ENCODE measurements at places on chromosomes 11 and 22. TPM values are rescaled to one million over a fixed set of nuclear protein-coding genes. Genes with fewer than 3 reads are reported as not detected.

DNA sequence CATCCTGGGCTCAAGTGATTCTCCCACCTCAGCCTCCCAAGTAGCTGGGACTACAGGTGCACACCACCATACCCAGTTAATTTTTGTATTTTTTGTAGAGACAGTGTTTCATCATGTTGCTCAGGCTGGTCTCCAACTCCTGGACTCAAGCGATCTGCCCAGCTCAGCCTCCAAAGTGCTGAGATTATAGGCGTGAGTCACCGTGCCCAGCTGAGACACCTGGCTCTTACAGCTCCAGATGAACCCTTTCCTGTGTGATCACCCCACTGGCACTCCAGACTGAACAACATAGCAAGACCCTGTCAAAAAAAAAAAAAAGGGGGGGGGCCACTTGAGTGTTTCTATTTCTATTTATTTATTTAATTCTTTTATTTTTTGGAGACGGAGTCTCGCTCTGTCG, 1.0 kb upstream of the ADSL start:
- DNase-seq = no peak

GRCh38 chr11:14345668-14346067, 13.3 kb downstream of the RRAS2 start:
- no peak for DNase-seq

DNA sequence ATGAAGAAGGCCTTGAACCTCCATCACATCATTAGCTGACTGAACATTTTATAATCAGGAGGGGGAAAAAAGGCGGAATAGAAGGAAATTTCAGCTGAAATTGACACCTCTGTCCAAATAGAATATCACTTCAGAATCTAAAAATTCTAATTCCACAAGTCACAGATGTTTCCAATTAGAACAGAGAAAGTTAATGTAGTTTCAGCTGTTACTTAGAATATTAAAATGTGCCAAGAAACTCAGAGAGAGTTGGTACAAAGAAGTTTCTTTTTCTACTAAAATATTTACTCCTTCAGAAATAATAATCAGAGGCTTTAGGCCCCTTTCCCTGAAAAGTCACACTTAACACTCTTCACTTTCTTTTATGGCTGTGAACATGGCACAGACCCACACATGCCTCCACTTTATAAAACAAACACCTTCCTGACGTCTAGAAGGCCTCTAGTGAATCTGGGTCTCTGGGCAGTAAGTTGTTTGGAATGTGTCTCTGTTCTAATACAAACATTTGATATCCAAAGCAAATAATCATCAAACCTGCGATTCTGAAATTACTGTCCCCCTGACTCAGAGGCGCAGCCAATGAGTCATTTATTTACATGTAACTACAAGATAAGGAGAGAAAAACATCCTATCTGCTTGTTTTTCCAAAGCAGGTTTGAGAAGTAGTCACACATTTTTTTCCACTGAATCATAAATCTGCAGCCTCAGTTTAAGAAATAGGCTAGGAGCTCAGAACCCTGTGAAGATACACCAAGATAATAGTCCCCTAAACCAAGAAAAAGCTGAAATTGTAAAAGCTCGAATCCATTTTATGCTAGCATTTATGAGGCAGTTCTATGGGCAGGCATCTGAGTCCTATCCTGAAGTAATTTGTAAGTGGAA, 148.4 kb downstream of the ME3 start:
- no peak for DNase-seq

DNA sequence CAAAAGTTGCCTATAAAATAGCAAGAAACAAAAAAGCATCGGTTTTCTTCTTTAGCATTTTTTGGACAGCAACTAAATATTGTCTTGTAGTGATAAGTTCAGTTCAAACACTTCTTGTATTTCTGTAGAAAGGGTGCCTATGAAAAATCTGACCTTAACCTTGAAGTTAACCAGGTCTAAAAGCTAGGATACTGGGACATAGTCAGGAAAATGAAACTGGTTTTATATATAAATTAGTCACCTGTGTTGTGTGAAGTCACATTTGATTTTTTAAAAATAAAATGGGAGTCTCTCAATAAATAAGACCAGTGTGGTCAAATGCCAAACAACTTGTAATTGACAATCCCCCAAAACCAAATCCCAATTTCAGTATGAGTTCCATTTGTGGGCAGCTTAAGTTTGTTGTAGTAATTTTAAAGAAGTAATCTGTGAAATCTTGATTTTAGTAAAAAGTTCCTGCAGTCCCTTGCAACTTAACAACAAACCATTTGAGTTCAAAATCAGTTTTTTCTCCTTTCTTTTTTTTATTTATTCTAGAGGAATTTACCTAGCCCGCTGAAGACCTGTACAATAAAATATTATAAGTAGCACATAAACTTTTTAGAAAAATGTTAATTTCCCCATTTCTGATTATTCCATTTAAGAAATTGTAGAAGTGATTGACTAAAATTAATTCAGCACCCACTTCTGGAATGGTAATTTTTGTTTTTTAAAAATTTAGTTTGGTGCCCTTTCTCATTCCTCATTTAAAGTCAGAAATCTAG, 84.5 kb upstream of the PPARA start:
- DNase-seq = no peak

DNA sequence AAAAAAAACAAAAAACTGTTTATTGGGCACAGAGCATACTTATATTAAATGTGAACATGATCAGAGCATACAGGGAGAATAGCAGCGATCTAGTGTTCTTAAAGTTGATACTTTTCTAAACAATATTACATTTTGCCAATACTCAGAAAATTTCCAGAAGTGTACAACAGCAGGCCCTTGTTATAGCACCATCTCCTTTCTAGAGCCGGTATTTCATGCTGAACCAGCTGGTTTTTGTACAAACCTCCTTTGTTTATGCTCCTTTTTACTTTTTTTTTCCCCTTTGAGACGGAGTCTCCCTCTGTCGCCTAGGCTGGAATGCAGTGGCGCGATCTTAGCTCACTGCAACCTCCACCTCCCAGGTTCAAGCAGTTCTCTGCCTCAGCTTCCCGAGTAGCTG, 90.7 kb downstream of the PPP6R3 start:
- DNase-seq = no peak

GRCh38 chr11:44877571-44878497, 72.8 kb downstream of the TP53I11 start:
- DNase-seq = no peak

DNA sequence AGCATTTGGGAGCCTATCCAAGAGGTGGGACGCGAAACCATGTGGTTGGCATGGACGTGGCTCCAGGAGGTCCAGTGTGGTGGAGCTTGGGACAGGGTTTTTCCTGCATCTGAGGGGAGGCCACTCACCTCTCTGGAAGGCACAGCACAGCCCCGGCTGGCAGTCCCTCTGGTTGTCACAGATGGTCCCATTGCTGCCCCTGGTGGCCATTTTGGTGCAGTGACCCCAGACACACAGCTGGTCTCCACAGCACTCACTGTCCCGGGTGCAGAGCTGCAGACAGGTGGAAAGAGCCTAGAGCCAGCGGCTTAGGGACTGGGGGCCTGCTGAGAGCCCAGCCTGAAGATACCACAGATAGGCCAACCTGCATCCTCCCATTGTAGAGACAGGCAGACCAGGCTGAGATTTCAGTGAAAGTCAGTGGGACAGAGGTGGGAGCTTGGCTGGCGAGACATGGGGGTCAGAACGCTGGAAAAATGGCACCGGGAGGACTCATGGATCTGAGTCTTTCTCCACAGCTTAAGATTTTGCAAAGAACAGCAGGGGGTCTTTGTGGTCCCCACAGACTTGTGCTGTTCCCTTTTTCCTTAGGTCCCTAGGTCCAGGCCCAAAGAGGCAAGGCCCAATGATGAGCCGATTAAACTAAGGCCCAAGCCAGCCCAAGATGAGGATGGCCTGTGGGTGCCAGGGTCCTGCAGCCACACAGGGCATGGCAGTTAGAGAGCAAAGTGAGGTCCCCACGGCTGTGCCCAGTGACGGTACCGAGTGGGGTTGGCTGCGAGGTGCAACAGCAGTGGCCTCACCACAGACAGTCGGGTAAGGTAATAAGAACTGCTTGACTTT, 41.4 kb downstream of the DKK3 start:
- peak; percentile 33 for DNase-seq

DNA sequence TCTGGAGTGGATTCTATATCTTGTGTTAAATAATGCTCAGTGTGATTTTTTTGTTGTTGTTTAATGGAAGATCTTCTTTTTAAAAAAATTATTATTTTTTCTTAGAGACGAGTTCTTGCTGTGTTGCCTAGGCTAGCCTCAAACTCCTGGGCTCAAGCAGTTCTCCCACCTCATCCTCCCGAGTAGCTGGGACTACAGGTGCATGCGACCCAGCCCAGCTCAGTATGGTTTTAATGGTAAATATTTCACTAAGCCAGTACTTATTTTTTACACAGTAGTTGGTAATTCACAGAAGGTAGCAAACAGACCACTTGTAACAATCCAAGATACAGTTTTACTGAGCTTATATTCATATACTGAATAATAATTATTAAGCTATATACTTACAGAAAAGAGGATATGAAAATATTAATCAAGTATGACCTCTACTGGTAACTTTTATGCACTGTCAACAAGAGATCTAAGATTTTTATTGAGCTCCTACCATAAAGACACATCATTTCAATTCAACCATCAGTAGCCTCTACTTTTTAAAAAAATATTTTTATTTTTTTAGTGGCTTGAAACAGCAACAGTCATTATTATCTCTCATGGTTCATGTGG, 6.1 kb upstream of the CD59 start:
- DNase-seq = no peak

- no peak for DNase-seq
Measured at GRCh38 chr22:30523646-30524489, 18.4 kb upstream of the SEC14L4 start.

- no peak for DNase-seq
Measured at GRCh38 chr22:25035715-25036114, 83.2 kb downstream of the KIAA1671 start.

- DNase-seq = no peak
Measured at GRCh38 chr22:26283330-26283729, 114.1 kb downstream of the SEZ6L start.

GRCh38 chr22:44275631-44275995, 37.1 kb downstream of the SHISAL1 start:
- DNase-seq = no peak

DNA sequence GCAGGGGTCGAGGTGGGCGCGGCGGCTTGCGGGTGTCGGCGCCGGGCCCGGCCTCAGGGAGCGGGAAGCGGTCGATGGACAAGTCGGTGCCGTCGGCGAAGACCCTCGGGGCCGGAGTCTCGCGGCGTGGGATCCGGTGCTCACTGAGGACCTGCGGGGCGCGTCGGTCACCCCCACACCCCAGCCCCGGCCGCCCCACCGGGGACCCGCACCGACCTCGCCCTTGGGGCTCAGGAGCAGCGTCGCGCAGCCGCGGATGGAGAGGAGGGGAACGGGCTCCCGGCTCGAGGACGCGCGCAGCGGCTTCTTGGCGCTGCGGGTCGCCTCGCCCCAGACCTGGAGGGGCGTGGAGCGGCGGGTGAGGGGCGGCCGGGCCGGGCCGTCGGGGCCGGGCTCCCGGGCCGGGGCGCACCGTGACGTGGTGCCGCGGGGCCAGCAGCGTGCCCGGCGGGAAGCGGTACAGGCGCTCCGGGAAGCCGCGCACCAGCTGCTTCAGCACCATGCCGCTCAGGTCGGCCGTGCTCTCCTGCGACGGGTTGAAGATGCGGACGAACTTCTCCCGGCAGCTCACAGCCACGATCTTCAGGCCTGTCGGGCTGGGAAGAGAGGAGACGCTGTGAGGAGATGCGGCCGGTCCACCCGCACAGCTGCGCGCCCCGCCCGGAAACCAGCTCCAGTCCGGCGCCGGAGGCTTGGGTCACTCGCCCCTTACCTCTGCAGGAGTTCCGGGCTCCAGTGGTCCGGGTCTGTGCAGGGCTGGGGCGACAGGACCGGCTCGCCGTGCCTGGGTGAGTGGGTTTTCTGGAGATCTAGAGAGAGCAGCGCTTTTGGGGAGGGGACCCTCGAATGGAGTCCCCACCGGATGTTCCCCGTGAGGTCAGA, 4.5 kb downstream of the LMNTD2 start:
- no peak for DNase-seq

DNA sequence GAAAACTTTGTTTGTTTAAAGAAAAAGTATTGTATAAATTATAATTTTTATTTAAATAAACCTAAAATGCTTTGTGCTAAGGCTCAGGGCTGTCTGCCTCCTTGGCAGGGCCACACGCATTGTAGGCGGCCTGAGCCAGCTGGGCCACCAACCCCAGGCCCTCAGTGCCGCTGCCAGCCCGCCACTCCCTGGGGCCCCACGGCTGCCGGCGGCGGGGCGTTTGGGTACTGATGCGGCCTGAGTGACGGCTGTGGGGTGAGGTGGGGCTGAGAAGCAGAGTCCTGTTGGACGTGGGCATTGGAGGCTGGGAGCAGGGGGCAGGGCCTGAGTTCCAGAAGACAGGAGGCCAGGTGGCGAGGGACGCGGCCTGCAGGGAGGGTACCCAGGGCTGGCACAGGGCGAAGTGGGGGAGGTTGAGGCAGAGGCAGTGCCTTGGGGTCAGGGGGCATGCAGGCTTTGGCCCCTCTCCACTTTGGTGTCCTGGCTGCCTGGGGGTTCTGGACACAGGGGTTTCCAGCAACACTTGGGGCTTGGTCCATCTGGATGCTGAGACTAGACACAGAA, 58.3 kb downstream of the CERK start:
- no peak for DNase-seq

- no peak for DNase-seq
Measured at GRCh38 chr22:43891360-43892182, at the start of gene PNPLA5. PNPLA5 (minus strand) TSS chr22:43892013; CDS start chr22:43891880, 133 bp downstream.

The MFRP gene
- not detected for polyA plus RNA-seq

The DRD4 gene
- polyA plus RNA-seq = not detected

The KRTAP5-11 gene
- not detected for polyA plus RNA-seq

The BIRC3 gene
- polyA plus RNA-seq = 1.9 TPM

Data from ovary (tissue), 10 donors.